Suprapubic skin (tissue), 4 donors: ENCODE measurements at places on chromosomes 4 and X. TPM values are rescaled to one million over a fixed set of nuclear protein-coding genes. Genes with fewer than 3 reads are reported as not detected.

DNA sequence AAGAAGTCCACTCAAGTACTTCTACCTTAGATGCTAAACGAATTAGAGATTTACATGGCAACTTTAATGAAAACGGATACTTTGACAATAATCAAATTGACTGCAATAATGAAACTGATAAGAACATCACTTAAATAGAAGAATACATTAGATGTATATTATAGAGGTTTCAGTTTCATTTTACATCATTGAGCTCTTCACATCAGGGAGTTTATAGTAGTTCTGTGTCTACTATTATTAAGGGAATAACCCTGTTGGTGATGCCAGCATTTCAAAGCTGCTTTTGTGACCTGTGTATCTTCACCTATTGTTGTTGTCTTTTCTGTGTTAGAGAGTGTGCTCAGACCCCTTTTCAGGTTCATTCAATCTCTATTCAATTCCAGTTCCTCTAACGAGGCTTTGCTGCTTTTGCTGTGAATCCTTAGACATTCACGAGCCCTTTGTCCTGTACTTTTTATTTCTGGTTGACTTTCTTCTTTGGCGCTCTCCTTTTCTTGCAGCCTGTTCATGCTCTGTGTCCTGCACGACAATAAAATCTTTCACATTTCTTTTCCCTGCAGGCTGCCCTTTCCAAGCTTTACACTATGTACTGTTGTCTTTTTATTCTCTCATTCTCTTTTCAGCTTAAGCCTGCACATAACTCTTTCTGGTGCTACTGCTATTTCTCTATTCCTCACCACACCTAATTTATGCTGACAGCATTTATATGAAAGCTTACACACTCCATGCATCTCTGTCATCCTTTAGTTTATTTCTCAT lies 232.1 kb downstream of the CPE start:
- no peaks in the 10 kb centered on the region for H3K27me3 ChIP-seq
- H3K27ac ChIP-seq: no peak overlapping the region

- H3K4me1 ChIP-seq: peaks cover 61% of the 10 kb centered on the region
- H3K4me3 ChIP-seq: peak overlapping the region; percentile 43
- no peak overlapping the region for H3K27ac ChIP-seq
- no peak for DNase-seq
- peaks cover 8% of the 10 kb centered on the region for H3K36me3 ChIP-seq
- H3K27me3 ChIP-seq: peaks cover 98% of the 10 kb centered on the region
Observed at GRCh38 chr4:4864940-4865704, 5.7 kb downstream of the MSX1 start.

GRCh38 chr4:2441393-2442174 lies 22.8 kb downstream of the CFAP99 start:
- no peak overlapping the region for H3K27ac ChIP-seq
- no peak overlapping the region for H3K4me3 ChIP-seq

DNA sequence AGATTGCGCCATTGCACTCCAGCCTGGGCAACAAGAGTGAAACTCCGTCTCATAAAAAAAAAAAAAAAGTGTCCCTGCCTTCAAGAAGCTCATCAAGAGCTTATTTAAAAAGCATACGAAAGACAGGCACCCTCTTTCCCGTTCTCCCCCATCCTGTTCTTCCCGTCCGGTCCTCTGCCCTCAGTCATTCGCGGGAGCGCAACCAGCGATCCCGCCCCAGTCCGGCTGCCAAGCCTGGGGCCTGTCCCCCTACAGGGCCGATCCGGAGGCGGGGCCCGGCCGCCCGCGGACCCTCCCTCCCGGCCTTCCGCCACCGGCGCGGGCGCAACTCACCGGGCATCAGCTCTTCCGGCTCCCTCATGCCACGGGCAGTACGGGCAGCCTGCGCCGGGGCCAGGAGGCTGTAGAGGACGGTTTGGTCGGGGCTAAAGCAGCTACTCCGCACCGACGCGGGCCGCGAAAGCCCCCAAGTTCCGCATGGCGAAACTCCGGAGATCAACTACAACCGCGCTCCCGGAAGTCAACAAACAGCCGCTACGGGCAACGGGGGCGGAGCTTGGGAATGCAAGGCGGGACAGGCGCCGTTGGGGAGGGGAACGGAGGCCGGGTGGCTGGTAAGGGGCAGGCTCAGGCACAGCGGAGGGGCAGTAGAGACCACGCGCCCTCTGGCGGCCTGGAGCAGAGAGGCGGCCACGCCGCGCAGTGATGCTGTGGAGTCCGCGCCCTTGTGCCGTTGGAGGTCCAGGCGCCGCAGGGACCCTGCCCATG lies at the start of gene RPGR:
Gene RPGR, minus strand, starts transcription at position 503 of the 768 bp plus-strand sequence. Its CDS starts 142 bp downstream, at position 361.
- H3K27ac ChIP-seq: peak within 1 kb of the TSS; percentile 91
- peaks cover 5% of the 10 kb centered on the region for H3K4me1 ChIP-seq
- H3K27me3 ChIP-seq: no peaks in the 10 kb centered on the region
- peak; percentile 95 for DNase-seq

DNA sequence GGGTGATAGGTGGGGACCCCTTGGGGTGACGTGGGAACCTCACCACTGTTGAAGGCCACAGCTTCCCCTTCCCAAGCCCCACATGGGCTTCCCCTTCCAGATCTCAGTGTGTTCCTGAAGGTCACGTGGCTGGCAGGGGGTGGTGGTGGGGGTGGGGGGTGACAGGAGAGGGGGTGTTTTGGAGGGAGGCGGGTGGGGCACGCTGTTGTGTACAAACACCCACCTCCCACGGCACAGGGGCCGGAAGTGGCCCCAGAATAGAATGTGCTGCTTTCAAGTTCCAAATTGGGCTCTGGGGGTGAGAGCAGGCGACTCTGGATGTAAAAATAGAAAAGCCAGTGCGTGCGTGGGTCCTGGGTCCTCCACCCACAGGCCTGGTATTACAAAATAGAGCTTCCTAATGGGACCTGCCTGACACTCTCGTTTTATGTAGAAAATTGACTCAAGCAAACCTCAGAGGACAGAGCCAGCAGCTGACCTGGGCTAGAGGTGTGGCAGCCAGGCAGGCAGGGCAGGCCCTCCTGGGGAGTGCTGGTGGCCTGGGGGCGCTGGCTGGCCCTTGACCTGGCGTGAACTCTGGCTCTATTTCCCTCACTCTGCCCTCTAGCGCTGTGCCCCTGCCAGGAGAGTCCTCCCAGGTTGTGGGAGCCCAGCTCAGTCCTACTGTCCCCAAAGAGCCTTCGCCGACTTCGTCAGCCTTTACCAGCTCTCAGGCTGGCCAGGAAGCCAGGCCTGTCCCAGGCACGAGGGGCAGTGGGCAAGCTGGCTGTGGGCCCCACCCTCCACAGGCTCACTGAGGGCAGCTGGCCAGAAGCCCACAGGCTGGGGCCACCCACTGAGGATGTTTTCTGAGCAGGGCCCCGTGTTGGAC lies 5.4 kb upstream of the SH3BP2 start:
- H3K27me3 ChIP-seq: no peaks in the 10 kb centered on the region
- peak; percentile 67 for DNase-seq
- no peak overlapping the region for H3K4me3 ChIP-seq
- H3K4me1 ChIP-seq: peaks cover 15% of the 10 kb centered on the region
- H3K27ac ChIP-seq: peak overlapping the region; percentile 59

DNA sequence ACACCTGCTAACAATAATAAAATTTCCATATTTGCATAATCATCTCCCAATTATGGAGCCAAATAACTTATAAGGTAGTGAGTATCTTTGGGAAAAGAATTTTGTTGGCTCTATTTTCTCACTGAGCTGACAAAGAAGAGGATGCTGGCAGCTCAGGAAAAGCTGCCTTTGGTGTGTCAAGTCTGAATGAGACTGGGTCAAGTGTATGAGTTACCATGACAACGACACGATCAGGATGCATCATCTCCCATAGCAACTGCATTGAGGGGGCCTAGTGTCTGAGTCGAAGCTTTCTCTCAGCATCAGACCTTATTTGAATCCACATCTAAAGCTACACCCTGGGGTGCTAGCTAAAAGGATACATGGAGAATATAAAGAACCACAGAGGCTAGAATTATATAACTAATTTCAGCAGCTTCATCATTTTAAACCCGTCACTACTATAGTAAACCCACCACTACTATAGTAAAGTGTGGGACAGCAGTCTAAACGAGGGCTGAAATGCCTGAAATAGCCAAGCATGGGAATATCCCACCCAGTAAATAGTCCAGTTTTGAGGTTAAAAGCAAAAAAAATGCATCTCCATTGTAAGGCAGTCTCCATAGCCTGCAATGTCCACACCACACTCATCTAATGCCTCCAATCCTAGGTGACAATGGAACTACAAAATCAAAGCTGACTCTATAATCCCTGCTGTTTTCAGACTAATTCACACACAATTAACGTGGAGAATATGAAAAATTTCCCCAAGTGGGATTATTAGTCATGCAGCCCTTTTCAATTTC lies 16.0 kb downstream of the GSPT2 start:
- no peaks in the 10 kb centered on the region for H3K4me1 ChIP-seq
- no peaks in the 10 kb centered on the region for H3K27me3 ChIP-seq
- no peaks in the 10 kb centered on the region for H3K36me3 ChIP-seq
- H3K27ac ChIP-seq: no peak overlapping the region

DNA sequence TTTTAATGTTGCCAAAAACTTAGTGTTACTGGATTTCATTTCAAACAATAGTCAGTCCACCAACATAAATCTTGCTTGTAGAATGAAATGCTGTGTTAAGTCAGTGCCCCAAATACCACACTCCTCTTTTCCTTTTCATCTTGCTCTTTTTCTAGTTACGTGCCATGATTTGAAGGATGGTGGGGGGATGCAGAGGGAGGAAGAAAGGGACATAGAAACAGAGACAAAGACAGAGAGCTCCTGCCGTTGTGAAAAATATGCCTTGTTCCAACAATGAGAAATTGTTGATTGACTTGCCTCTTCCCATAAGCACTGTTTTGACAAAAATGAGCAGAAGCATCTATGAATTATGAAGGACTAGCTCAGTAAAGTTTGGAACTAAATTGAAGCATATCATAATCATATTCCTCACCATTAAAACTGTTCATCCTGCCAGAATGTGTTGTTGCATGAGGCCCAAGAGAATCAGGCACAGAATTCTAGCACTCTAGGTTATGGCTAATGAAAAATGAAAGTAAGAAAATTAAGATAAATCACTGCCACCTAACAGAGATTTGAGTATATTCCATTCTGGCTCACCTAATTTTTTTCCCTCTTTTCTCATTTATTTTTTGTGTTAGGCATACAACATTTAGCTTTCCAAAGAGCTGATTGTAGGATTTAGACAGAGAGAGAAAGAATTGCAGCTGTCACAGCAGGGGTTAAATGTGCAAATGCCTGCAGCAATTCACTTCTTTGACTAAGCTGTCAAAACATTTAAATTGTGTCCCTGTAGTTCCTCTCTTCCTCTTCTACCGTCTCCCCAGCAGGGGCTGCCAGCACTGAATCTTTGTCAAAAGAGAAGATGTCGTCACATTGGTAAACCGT lies 111.6 kb upstream of the PTPN13 start:
- no peaks in the 10 kb centered on the region for H3K27me3 ChIP-seq
- DNase-seq: no peak
- H3K4me1 ChIP-seq: no peaks in the 10 kb centered on the region
- H3K27ac ChIP-seq: no peak overlapping the region
- H3K36me3 ChIP-seq: no peaks in the 10 kb centered on the region

DNA sequence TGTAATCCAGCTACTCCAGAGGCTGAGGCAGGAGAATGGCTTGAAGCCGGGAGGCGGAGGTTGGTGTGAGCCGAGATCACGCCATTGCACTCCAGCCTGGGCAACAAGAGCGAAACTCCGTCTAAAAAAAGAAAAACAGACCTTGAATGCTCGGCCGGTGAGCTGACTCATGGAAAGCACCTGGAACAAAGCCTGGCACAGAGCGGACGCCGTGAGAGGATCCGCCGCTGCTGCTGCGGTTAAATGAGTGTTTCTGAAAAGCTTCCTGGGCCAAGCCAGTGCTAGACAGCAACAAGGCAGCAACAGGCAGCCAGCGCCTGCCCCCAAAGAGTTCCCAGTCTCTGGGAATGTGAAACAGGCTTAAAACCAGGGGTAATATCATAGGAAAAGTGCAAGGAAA lies 186.4 kb downstream of the AFAP1 start:
- no peak for DNase-seq
- H3K4me3 ChIP-seq: no peak overlapping the region
- no peaks in the 10 kb centered on the region for H3K36me3 ChIP-seq
- peaks cover 14% of the 10 kb centered on the region for H3K4me1 ChIP-seq

HTN1 gene
- not detected for total RNA-seq

- no peaks in the 10 kb centered on the region for H3K27me3 ChIP-seq
- no peak overlapping the region for H3K4me3 ChIP-seq
Observed at GRCh38 chr4:2306773-2307410, 45.0 kb upstream of the MXD4 start.

GRCh38 chrX:120260369-120260768 lies 9.8 kb downstream of the ZBTB33 start:
- H3K27me3 ChIP-seq: no peaks in the 10 kb centered on the region
- H3K4me3 ChIP-seq: no peak overlapping the region
- H3K36me3 ChIP-seq: no peaks in the 10 kb centered on the region
- H3K27ac ChIP-seq: peak overlapping the region; percentile 41
- DNase-seq: peak; percentile 71

GRCh38 chr4:139144161-139144859 lies 32.7 kb downstream of the ELF2 start:
- no peak overlapping the region for H3K4me3 ChIP-seq
- no peaks in the 10 kb centered on the region for H3K27me3 ChIP-seq
- no peak for DNase-seq
- no peak overlapping the region for H3K27ac ChIP-seq

DNA sequence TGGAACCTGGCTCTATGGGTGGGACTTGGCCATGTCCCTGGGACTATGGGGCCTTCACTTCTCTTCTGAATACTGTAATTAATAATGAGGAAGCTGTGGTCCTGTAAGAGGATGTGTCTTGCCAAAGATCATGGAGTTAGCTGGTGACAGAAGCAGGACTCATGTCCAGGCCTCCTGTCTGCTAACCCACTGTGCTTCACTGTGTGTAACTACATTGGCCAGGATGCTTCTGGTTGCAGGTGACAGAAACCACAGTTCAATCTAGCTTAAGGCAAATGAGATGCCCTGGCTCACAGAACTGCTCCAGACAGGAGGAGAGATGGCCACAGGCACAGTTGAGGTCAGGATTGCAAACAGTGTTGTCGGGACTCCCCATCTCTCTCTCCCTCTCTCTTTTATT lies 3.1 kb downstream of the MTMR1 start:
- peak overlapping the region; percentile 38 for H3K27ac ChIP-seq
- H3K36me3 ChIP-seq: no peaks in the 10 kb centered on the region
- peaks cover 25% of the 10 kb centered on the region for H3K4me1 ChIP-seq
- no peaks in the 10 kb centered on the region for H3K27me3 ChIP-seq
- DNase-seq: no peak
- H3K4me3 ChIP-seq: no peak overlapping the region

PROM1 gene
- 3.4 TPM for total RNA-seq

GPR82 gene
- 0.18 TPM for total RNA-seq

TREX2 gene
- 42.1 TPM for total RNA-seq
